D341Med (cell line): ENCODE measurements at places on chromosomes 5 and 9.

DNA sequence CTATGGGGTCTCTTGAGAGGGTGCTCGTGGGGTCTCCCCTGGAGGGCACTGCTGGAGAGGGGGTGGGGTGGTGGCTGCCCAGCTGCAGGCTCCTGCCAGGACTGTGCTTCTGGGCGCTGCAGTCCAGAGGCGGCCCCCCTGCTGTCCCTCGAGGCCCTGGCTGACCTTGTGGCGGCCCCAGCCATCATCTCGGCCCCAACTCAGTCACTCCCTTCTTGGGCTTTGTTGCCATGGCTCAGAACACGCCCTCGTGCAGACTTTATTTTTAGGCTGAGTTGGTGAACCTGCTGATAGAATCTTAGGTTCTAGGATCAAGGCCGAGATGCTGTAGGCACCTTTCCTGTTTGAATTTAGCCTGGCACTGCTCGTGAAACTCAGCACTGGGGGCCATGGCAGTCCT lies 22.8 kb downstream of the FBXW5 start:
- no peak for DNase-seq

DNA sequence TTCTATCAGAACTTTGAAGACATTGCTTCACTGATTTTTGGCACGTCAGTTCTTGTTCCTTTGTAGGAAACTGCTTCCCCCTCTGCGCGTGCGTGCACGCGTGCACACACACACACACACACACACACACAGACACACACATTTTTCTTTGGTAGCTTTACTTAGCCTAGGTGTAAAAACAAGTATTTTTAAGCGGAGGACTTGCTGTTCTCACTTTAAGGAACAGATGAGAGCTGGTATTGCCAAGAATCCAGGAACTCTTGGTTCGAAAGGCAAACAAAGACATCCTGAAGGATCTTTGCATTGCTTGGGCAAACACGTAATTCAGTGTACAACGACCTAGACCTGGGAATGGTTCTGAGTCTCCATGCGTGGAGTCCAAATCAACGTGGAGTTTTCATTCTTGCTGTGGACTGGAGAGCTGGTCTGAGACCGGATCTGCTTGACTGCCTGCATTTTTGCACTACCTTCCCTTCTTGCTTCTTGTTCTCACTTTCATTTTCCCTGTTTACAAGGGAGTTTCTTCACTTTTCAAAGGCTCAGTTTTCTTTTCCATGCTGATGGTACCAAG lies 8.2 kb downstream of the TMEM268 start:
- DNase-seq = no peak

DNA sequence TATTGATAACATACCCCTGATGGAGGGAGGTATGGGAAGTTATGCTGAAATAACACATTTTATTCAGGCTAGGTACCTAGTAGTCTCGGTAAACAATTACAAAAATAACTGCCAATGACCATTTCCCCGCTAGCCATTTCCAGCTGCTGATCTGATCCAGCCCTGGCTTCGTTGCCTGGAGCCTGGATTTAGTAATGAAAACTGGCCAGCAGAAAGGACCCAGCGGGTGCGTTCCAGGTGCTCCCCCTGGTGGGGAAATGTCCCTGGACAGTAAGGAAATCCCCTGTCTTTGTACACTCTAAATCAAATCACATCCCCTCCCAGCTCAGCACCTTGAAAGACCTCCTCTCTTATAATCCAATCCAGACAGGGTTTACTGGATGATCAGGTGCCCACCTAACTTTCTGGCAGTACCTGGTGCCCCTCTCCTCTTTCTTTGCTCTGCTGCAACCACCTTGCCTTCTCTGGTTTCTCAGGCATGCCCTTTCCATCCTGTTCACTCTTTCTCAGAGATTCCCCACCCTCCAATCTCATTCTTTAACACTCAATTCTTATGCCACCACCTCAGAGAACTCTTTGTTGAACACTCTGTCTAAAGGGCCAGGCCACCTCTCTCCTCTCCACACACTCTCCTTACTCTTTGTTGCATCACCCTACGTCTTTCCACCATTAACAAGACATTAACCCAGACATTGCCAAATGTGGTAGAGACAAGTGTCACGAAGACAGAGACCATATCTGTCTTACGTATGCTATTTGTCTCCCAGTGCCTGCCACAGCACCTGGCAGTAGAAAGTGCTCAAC lies 50.1 kb upstream of the SMAD5 start:
- DNase-seq = peak; percentile 62

DNA sequence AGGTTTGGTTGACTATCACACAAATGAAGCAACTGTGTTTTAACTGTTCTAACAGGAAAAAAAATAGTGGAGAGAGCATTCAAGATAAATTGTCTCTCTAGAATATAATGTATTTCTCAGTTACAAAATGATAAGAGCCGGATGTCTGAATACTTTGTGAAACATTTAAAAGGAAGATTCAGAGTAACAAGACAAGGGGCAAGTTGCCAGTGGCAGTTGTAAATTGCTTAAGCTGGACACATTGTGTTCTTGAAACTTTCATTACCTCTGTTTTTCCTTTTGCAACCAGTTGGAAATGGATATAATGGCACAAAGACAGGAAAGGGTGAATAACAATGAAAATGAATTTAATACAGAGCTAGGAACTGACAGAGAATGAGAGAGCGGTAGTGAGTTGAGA lies 15.2 kb upstream of the TBCA start:
- no peak for DNase-seq

- DNase-seq = no peak
Observed at GRCh38 chr5:180345186-180345585, 8.0 kb downstream of the GFPT2 start.

GRCh38 chr9:113963017-113963620 lies 87.0 kb downstream of the ZNF618 start:
- DNase-seq = peak; percentile 80

- no peak for DNase-seq
Observed at GRCh38 chr9:102049586-102050246, 311.3 kb upstream of the GRIN3A start.

DNA sequence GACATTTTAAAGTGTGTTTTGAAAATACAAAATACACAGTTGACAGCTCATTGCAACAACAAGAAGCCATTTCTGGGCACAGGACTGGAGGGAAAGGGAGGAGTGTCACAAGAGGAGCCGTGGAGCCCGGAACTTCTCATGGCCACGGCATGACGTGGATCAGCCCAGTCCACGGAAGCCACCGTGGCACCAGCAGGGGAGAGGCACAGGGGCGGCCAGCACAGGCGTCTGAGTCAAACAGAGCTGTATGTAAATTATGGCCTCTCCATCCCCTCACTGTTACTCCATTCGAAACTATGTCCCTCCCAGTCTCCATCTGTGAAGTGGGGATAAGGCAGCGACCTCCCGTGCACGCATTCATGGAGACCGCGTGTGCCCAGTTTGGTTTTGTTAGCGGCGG lies 165.6 kb upstream of the IRX2 start:
- DNase-seq = no peak

DNA sequence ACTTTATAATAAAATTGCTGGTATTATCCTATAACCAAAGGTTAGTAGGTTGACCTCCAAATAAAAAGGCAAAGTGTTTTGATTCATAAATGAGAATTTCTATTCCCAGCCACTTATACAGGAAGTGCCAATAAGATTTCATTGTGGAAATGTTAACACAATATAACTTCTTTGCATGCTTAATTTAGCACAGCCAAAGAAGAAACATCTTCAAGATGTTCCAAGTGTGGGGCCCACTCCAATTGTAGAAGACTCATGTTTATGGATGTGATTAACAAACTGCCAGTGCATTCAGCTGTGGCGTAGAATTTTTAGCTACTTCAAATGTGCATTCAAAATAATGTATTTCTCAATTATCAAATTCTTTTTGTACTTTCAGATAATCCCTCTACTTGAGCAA lies 402.3 kb downstream of the DEPDC1B start:
- no peak for DNase-seq

DNA sequence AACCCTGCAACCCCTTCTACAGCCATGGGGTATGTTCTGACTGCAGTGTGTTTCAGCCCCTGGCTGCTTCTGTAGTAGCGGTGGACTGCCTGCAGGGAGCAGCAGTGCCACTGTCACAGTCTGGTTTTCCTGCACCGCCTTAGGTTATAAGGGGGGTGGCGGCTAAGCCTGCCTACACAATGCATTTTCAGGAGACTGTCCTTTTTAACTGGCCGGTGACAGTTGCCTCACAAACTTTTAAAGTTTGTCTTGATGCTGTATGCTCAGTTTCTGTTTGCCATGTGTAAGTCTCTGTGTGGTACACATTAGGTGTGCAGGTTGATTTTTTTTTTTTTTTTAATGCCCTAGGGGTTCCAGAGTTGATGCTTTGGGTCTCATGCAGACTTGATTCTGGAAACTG lies 53.0 kb downstream of the NUP214 start:
- peak; percentile 87 for DNase-seq

DNA sequence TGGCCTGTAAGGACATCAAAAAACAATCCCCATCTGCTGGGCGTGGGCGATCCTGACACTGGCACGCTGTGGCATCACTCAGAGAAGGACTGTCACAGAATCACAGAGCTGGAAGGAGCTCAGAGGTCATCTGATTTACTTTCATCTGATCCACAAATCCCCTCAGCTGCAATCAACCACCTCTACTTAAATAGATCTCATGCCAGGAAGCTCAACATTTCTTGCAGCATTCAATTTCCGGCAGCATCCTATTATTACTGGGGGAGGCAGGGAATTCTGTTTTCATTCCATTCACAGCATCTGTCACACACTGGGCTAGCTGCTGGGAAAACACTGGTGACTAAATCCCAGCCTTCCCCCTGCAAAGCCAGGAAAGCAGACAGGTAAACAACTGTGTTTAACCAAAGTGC lies 38.3 kb downstream of the RETREG1 start:
- no peak for DNase-seq

GRCh38 chr5:36417668-36418067 lies 116.0 kb upstream of the RANBP3L start:
- no peak for DNase-seq

- DNase-seq = no peak
Observed at GRCh38 chr5:7420510-7421280, 24.8 kb downstream of the ADCY2 start.

- DNase-seq = no peak
Observed at GRCh38 chr5:172881691-172882370, 47.8 kb downstream of the ERGIC1 start.

DNA sequence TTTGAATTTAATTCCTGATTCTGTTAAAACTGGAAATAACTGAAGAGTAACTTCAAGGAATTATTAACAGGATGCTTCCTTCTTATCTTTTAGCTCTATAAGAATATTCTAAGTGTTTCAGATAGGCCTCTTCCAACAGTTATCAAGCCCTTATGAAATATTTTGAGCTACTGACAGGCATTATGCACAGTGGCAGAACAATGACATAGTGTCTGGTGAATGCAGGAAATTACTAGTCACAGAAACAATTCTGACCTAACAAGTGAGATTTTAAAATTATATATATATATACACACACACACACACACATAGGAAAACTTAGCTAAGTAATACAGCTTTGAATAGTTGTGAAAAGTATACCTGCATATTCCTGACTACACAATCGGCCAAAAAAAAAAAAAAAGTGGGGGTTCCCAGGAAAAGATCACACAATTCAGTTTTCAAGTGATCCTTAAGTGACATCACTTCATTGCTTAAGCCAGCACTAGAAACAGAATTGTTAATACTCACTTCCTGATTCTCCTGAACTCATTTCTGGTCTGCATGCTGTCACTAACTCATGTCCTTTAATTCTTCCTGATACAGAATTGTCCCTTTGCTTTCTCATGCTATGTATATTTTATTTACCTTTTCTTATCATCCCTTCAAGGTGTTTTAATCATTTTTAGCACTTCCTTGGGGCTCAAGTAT lies 77.3 kb downstream of the SLC25A46 start:
- DNase-seq = no peak

DNA sequence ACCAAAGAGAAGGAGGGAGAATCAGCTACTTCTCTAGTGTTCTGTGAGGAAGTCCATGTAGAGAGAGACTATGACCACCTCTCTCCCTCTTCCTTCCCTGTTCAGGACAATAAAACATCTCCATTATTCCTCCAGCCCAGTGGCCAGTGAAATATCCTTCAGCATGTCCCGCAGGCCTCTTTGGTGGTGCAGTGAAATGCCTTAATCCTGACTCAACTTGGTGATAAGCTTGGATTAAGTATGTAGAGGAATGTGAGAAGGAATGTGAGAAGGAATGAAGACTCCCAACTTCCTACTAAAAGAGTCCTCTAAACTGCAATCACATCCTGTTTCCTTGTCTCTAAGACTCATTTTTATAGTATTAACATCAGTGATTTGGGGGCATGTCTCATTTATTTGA lies 167.3 kb downstream of the TRPM3 start:
- DNase-seq = no peak

- DNase-seq = no peak
Observed at GRCh38 chr9:12796601-12797000, 21.8 kb downstream of the LURAP1L start.

GRCh38 chr5:170362102-170362501 lies 27.1 kb downstream of the KCNMB1 start:
- DNase-seq = no peak

- DNase-seq = no peak
Observed at GRCh38 chr5:95649842-95650620, 3.5 kb downstream of the RFESD start.

- peak; percentile 58 for DNase-seq
Observed at GRCh38 chr9:121699571-121700164, 48.2 kb downstream of the DAB2IP start.

GRCh38 chr9:99016681-99017387 lies 73.1 kb downstream of the COL15A1 start:
- no peak for DNase-seq

GRCh38 chr5:124061663-124062062 lies 549.7 kb downstream of the CSNK1G3 start:
- no peak for DNase-seq

- no peak for DNase-seq
Observed at GRCh38 chr5:168172760-168173223, 118.7 kb upstream of the WWC1 start.

DNA sequence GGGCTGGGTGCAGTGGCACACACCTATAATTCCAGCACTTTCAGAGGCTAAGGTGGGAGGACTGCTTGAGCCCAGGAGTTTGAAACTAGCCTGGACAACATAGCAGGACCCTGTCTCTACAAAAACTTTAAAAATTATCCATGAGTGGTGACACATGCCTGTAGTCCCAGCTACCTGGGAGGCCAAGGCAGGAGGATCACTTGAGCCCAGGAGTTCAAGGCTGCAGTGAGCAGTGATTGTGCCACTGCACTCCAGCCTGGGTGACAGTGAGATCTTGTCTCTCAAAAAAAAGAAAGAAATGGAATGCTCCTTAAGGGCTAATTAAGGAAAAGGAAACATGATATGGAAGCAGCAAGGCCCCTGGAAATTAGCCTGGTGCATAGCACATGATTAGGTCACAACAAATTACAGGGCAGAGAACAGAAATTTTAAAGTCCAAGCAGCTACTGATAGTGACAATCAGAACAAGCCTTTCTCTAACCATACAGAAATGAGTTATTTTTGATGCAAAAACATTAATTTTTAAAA lies 19.5 kb downstream of the ANKH start:
- DNase-seq = no peak

GRCh38 chr5:110784901-110785300 lies 46.1 kb downstream of the SLC25A46 start:
- no peak for DNase-seq
